ENCODE measurements at places on chromosomes 1 and 21.

GRCh38 chr1:209102531-209102930 is 481.0 kb upstream of the CAMK1G start:
- no peak for DNase-seq

- DNase-seq: no peak
These were observed 14.3 kb upstream of the ADARB1 start for GRCh38 chr21:45060089-45060488.

GRCh38 chr21:45082736-45083135 is 8.4 kb downstream of the ADARB1 start:
- no peak for DNase-seq

GRCh38 chr1:36536727-36537126 is 54.0 kb upstream of the CSF3R start:
- no peak for DNase-seq

- no peak for DNase-seq
These were observed 13.1 kb downstream of the S100A16 start for GRCh38 chr1:153599847-153600246.

DNA sequence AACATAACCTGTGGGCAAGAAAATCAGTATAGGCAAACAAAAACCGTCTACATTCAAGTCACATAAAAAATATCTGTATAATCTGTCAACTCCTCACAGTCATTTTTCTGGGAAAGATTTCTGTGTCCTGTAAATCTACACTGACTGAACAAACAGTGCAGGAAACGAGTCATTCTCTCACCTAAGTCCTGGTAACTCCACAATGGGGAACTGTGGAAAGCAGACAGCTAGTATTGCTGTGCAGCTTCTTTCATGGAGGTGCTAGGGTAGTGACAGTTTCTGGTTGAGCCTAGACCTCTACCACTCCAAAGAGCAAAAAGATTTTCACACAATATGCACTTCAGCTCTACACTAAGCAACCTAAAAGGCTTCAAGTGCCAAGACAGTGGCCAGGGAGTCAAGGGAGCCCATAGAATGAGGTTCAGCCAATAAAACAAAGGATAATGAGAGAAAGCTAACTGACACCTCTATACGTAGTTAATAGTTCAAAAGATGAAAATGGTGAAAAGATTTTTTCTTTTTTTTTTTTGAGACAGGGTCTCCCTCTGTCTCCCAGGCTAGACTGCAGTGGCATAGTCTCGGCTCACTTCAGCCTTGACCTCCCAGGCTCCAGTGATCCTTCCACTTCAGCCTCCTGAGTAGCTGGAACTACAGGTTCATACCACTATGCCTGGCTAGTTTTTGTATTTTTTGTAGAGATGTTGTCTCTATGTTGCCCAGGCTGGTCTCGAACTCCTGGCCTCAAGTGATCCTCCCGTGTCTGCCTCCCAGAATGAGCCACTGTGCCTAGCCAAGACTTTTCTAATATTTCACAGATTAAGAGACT is 5.5 kb downstream of the PTP4A2 start:
- DNase-seq: peak; percentile 30

Measured in LoVo (cell line).